Activated T-helper 1 cell treated with anti-CD3 and anti-CD28 coated beads, Interleukin-12 subunit alpha, Interleukin-12 subunit beta, Interleukin-2, Interleukin-4 antibody, amounts not matched to agents 30 ng/mL and 10 ng/mL and 1 ng/mL, durations not matched to agents 14 hours and 24 hours and 36 hours (primary cell): ENCODE measurements at places on chromosomes 3 and 15. TPM values are rescaled to one million over a fixed set of nuclear protein-coding genes. Genes with fewer than 3 reads are reported as not detected.

DNA sequence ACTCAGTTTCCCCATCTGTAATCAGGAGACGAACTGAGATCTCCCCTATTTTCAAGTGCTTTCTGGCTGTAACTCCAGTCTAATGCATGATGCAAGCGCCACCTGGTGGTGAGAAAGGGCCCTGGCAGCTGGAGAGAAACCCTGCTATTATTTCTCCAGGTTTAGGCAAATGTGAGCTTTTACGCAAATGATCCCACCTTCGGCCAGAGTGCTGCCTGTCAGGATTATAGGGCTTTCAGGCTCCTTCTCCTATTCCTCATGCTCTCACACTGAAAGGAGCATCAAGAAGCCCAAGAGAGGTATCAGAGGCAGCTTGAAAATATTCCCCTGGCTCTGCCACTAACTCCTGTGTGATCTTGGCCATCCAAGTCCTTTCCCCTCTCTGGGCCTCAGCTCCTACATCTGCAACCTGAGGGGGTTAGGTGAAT lies 93.9 kb upstream of the RASGRF1 start:
- DNase-seq: peak; percentile 39

VGLL4 gene
- total RNA-seq: 46.0 and 48.7 TPM in 2 replicates

DNA sequence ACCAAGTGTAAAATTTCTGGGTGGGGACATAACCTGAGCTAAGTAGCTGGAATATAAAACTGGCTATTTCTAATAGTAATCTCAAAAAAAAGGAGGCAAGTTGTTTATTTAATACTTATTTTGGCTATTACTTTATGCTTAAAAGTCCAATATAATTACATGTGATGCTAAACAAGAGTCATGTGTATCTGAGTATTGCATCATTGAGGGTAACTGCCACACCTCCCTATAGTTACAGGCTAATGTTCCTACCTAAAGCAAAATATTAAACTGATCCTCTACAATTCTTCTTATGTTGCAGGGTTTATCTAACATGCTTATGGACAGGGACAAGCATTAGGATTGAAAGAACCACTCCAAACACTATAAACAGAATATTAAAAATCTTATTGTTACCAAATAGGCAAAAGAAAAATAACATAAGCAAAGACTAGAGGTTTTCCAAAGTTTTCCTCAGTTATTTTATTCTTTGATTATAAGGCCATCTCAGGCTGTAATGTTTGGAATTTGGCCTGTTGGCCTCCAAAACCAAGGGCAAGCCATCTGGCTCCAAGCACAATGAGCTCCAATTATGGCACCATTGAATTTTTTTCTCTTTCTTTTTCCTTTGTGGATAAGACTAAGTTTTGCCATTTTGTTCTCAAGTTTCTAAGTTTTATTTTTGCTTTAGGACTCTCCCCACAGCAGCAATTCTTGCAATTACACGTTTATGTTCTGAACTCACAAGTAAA lies 75.8 kb upstream of the ABI3BP start:
- no peak for DNase-seq

GRCh38 chr3:159497361-159497760 lies 491.3 kb upstream of the IL12A start:
- DNase-seq: no peak

TMEM266 gene
- total RNA-seq: 0.10 and 0.16 TPM in 2 replicates
